CD4-positive, alpha-beta T cell (primary cell): ENCODE measurements at places on chromosomes 16 and 17.

- no peak for DNase-seq
Observed at GRCh38 chr17:73639932-73640331, 4.3 kb downstream of the SDK2 start.

GRCh38 chr16:30731411-30731810 lies 16.8 kb upstream of the PHKG2 start:
- DNase-seq = no peak

- no peak for DNase-seq
Observed at GRCh38 chr17:59756236-59756818, 48.9 kb downstream of the VMP1 start.

DNA sequence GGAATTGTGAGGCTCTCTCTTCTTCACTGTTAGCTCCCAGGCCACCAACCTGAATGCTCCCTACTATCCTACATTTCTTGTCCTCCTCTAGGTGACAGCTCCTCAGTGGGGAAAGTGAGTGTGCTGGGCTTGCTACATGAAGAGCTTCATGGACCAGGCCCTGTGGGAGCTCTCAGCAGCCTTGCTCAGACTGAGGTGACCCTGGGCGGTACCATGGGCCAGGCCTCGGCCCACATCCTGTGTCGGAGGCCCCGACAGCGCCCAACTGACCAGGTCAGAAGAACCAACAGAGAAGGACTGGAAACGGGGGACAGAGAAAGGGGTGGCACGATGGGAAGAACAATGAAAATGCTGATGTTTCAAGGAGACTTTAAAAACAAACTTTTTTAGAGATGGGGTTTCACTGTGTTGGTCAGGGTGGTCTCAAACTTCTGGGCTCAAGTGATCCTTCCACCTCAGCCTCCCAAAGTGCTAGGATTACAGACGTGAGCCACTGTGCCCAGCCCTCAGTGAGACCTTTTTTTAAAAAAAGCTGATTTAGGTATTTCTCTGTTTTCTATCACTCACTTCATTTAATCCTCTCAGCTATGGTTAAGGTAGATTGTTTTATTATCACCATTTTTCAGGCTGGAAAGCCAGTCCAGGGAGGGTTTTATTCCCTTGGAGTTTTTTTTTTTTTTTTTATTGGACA lies 4.9 kb downstream of the ELP5 start:
- no peak for DNase-seq

DNA sequence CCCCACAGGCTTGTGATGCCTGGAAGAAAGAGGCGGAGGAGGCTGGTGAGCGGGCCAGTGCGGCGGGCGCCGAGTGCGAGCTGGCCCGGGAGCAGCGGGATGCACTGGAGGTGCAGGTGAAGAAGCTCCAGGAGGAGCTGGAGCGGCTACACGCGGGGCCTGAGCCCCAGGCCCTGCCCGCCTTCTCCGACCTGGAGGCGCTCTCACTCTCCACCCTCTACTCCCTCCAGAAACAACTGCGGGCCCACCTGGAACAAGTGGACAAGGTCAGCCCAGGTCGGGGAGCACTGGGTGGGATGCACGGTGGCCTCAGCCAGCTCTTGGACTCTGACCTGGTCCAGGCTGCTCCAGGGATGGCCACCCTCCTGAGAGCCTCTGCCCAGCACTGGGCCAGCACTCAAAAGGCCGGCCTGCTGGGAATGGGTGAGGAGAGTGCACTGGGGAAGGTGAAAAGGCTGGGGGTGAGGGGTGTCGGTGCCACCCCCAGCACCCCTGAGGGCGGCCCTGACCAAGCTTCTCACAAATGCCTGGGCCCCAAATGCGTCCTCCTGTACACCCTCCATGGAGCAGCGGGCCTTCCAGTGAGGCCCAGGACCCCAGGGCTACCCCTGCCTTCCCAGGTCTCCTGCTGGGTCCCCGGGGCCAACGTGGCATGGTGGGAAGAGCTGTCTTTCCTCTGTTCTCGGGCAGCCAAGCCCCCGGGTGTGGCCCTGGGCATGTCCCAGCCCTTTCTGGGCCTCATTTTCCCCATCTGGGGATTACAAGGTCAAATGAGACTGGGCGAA lies 20.8 kb downstream of the UNC13D start:
- no peak for DNase-seq

- DNase-seq = no peak
Observed at GRCh38 chr17:82838386-82839063, 1.3 kb downstream of the ZNF750 start.

GRCh38 chr17:2484876-2485275 lies 26.8 kb downstream of the METTL16 start:
- no peak for DNase-seq

DNA sequence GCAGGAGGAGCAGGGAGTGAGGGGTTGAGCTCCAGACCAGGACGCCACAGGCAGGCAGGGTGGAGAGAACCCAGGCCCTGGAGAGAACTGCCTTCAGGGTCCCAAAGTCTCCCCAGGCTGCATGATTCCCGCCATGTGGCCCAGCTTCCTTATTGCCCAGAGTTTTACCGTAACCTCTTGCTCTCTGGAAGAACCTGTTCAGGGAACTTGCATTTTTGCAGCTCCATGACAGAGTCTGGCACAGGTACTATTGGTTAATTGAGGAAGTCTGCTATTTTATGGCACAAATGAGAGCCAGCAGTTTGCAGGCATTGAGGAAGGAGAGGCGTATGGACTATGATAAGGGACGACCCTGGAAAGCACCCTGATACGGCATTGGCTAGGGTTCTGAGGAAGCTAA lies 11.6 kb upstream of the NOS2 start:
- no peak for DNase-seq

- DNase-seq = peak; percentile 20
Observed at GRCh38 chr16:88430524-88431446, 22.3 kb upstream of the ZFPM1 start.

DNA sequence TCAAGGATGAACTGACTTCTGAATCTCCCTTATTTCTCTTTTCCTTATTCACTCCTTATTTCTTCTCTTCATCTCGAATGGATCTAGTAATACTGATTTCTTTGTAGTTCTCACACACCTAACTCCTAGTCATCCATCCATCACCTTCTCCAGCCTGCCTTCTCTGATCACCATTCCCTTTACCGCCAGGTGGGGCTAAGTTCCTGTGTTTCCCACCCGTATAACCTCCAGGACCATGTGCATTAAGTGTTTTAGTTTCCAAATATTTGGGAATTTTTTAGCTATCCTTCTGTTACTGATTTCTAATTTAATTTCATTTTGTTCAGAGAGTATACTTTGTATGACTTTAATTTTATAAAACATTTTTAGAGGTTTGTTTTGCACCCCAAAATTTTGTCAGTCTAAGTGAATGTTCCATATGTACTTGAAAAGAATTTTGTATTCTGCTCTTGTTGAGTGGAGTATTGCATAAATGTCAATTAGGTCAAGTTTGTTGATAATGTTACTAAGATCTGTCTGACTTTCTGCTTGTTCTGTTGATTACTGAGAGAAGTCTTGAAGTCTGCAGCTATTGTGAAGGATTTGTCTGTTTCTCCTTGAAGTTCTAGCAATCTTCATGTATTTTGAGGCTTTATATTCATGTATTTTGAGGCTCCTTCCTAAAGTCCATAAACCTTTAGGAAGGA lies 8.8 kb downstream of the BPTF start:
- DNase-seq = no peak

DNA sequence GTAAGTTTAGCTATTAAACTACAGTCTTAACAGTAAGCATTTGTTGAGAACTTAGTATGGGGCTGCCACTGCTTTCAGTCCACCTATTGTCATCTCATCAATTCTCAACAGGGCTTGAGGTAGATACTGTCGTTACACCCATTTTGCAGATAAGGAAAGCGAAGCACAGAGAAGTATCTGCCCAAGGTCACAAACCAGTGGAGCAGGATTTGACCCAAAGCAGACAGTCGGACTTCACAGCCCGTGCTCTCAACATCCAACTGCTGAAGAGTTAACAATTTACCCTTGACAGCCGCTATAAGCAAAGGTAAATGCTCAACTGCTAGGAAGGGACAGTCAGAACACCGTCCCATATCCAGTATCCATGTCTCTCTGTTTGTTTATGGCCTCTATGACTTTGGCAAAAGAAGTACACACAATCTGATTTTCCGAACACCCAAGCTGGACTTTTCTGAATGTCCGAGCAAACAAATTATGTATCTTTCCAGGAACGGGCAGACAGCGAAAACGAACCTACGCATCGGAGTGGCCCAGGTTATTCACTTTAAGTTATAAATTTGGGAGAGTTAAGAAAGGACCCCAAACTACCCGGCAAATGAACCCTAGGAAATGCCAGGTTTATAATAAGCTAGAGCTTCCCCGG lies 1.2 kb downstream of the SIAH1 start:
- no peak for DNase-seq

DNA sequence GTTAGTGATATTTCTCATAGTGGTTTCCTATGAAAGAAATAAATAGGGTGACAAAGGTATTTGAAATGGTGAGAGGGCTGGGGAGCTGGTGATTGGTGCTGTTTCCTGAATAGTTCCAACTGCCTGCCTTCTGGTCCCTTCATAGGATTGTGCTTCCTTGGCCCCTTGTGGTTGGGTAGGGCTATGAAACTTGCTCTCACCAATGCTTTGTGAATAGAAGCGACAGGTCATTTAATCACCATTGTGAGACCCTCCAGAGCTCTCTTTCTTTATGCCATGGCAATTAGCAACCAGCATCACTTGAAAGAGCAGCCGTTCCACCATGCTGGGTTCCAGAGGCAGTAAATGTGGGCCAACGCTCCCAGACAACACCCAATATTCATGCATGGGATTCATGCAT lies 23.7 kb upstream of the WWOX start:
- no peak for DNase-seq

GRCh38 chr17:14545156-14545906 lies 244.4 kb downstream of the HS3ST3B1 start:
- DNase-seq = no peak

- no peak for DNase-seq
Observed at GRCh38 chr16:1707193-1707790, 1.3 kb downstream of the MAPK8IP3 start.

DNA sequence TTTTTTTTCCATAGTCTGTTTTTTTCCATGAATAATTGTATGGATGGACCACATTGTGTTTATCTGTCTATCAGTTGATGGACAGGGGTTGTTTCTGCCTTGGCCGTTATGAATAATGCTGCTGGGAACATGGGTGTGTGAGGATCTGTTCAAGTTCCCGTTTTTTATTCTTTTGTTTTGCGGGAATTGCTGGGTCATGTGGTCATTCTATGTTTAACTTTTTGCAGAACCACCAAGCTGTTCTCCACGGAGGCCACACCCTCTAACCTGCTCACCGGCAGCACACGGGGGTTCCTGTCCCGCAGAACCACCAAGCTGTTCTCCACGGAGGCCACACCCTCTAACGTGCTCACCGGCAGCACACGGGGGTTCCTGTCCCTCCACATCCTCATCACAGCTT lies 5.9 kb upstream of the MSLN start:
- peak; percentile 30 for DNase-seq

DNA sequence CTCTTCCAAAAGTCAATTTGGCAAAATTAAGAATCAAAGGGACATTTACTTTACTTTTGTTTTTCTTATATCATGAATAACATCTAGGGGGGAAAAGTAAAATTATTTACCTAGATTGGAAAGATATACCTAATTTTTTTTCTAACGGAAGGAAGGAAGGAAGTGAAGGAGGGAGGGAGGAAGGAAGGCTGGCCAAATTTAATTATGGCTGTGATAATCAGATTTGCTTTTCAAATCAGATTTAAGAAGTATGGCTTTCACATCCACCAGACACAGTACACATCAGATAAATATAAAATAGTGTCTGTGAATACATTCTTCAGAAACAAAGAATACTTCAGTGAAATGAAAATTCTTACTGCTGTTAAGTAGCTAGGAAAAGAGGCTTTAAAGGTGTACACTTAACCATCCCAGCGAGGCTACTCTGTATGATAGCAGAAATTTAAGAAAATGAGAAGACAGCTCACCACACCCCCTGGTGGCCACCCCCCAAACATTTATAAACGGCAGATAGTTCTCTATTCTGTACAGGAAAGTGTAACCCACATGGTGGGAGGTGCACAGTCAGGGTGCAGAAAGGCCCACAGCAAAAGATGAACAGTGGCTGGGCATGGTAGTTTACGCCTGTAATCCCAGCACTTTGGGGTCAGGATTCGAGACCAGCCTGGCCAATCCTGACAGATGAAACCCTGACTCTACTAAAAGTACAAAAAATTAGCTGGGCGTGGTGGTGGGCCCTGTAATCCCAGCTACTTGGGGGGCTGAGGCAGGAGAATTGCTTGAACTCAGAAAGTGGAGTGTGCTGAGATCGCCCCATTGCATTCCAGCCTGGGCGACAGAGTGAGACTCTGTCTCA lies 150.8 kb downstream of the SSH2 start:
- DNase-seq = peak; percentile 82

DNA sequence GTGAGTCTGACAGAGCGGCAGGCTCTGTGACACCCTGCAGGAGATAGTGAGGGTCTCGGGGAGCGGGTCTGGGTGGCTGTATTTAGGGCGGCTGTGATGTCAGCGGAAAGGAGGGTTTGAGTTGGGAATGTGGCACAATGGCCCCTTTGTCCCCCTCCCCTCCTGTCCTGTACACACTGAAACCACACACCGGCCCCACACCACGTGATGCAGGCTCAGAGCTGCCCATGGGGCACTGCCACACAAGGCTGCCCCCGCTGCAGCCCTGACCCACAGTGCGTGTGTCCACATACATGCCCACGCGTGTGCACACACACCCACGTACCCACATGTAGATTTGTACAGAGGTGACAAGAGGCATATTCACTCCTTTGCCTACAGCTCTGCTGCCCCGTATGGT lies 15.3 kb downstream of the SGCA start:
- no peak for DNase-seq
